AG04450 (cell line): ENCODE measurements at places on chromosomes 6 and 20.
A peak's percentile ranks its signal among the peaks of the same experiment; 100 is the strongest.

- no peak for DNase-seq
These were observed 42.4 kb upstream of the ELOVL5 start for GRCh38 chr6:53391170-53391569.

DNA sequence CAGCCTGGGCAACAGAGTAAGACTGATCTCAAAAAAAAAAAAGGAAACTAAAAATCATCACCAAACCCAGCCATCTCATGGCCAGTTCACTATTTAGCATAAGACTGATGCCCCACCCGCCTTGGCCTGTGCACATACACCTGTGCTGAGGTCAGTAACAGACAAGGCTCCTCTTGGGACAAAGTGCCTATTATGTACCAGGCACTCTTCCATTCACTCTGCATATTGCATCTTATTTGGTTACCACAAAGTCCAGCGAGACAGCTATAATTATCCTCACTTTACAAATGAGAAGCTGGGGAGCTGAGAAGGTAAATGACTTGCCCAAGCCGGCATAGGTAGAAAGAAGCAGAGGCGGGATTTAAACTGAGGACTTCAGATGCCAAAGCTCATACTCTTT lies 3.8 kb downstream of the PTPRT start:
- DNase-seq = no peak

- DNase-seq = no peak
These were observed 96.7 kb downstream of the KLHL32 start for GRCh38 chr6:97021194-97021593.

DNA sequence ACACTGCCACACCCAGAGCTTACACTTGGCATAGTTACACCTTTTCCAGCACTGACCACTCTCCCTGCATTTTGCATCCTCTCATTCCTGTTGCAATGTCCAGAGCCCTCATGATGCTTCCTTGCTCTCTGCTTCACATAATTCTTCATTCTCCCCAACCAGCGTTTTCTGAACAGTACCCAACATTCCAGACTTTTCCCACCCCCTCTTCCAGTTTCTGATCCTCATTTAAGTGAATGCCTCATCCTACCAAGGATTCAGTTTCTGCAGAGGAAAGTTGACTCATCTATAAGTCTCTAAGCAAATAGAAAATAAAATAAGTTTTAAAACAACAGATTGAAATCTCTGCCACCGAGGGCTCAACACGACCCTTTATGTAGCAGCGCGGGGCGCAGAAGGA lies 321.3 kb upstream of the TCF21 start:
- DNase-seq = no peak

DNA sequence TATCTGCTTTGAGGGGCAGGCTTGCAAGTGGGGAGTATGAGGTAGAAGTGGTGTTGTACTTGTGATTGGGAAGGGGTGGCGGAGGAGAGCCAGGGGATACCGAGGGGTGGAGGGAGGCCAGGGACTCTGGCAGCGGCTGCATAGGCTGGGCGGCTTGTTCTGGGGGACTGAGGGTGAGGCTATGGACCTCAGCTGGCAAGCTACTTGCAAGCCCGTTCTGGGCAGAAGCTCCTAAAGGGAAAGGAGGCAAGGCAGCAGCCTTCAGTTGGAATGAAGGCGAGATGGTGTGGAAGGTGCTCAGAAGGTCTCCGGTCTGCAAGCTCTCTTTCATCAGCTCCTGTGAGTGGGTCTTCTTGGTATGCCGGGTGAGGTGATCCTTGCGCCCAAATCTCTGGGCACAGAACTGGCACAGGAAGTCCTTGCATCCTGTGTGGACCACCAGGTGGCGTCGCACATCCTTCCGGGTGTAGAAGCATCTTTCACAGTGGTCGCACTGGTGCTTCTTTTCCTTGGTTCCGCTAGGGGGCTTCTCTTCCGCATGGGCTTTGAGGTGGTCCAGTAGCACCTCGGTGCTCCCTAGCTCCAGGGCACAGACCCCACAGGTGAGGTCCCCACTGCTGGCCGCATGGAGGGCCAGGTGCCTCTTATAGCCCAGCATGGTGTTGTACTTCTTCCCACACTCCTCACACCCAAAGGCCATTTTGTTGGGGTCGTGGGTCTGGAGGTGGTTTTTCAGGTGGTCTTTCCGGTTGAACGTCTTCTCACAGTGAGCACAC lies 66.0 kb downstream of the PLAGL1 start:
- DNase-seq = no peak

DNA sequence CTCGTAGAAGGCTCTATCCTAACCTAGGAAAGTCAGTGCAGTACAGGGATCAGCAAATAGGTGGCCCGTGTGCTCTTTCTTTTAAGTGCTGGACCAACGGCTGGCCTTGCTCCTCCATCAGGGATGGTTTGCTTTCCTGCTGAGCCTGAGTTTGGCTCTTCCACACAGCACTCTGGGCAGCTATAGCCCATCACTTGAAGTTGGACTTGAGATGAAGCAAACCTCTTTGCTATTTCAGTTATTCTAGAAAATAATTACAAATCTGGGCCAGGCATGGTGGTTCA lies 66.9 kb upstream of the KCNK16 start:
- no peak for DNase-seq

DNA sequence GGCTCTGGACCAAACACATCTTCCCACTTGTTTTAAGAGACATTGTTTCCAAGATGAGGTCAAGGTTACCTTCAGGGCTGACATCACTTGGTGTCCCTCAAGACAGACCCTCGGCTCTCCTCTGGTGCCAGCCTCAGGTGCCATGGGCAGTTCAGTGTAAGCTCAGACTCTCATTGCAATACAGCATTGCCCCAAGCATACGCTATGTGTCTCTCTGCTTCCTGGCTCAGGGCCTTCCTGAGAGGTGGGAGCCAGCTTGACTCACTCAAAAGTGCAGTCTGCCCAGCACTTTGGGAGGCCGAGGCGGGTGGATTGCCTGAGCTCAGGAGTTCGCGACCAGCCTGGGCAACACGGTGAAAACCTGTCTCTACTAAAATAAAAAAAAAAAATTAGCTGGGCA lies 51.7 kb downstream of the SLC24A3 start:
- no peak for DNase-seq

DNA sequence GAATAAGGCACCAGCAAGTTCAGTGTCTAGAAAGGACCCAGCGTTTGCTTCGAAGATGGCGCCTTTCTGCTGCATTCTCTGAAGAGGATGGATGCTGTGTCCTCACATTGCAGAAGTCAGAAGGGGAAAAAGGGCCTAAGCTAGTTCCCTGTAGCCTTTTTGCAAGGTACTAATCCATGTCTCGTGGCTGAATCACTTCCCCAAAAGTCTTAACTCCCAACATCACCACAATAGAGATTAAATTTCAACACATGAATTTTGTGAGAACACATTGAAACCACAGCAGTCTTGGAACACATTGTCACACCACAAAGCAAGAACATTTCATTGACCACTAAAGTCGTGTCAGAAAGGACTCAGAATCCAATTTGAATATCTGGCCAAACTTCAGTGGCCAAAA lies 42.1 kb downstream of the KLHL31 start:
- no peak for DNase-seq

- no peak for DNase-seq
These were observed 62.6 kb upstream of the AGPAT4 start for GRCh38 chr6:161336479-161336878.

DNA sequence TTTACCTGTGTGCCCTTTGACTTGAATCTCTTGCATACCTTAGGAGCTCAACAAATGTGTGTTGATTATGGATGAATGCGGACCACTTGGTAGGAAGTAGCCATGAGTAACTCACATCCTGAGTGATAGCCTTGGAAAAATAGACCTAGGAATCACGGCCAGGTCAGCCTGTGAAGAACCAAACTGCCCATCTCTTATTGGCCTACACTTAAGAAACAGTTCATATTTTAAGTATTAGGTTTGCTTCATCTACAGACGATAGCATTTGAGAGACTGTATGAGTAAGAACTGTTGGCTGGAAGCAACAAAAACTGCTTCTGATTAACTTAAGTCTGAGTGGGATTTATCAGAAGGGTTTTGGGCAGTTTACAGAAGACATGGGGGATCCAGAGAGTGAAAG lies 320.1 kb upstream of the PRND start:
- peak; percentile 13 for DNase-seq
